ENCODE measurements at places on chromosomes 5 and 9.

DNA sequence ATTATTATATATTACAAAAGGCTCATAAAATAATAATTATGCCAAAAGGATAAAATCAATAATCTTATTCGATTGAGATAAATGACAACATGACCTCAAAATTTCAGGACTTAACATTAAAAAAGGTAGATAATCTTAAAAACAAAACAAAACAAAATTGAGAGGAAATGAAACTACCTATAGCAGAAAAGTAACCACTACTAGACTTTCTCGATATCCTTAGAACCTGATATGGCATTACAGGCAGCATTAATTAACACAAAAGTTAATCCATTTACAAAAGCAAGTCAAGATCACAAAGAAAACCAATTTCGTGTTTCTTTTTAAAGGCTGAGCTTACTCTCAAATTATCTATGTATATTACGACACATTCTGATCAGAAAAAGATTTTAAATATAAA, 29.9 kb downstream of the TMEM161B start:
- no peak for DNase-seq

GRCh38 chr9:110777196-110777875, 108.7 kb downstream of the MUSK start:
- no peak for DNase-seq

DNA sequence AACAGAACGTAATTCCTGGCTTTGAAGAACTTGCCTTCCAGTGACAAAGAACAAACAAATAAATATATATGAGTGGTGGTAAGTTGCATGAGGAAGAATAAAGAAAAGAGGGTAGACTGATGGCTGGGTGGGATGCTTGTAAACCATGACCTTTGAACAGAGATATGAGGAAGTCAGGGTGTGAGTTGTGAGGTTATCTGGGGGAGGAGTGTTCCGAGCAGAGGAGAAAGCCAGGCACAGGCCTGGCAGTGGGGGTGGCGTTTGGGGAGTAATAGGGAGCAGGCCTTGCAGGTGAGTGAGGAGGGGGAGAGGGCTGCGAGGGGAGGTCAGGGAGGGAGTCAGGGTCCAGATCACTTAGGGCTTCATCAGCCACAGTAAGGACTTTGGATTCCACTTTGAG, 213.4 kb downstream of the PTTG1 start:
- DNase-seq: no peak

DNA sequence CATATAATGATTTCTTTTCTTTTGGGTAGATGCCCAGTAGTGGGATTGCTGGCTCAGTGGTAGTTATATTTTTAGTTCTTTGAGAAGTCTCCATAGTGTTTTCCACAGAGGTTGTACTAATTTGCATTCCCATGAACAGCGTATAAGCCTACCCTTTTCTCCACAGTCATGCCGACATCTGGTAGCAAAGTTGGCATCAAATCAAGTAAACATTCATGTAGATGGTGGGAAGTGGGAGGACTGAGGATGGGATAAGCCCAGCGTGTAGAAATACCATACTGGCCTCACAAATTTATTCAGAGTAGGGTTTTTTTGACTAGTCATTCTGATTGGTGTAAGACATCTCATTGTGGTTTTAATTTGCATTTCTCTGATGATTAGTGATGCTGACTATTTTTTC, 115.4 kb downstream of the EGFLAM start:
- no peak for DNase-seq

- no peak for DNase-seq
Measured at GRCh38 chr5:71537687-71538086, 49.5 kb upstream of the MCCC2 start.

- no peak for DNase-seq
Measured at GRCh38 chr5:111511174-111511830, 1.0 kb downstream of the STARD4 start.

DNA sequence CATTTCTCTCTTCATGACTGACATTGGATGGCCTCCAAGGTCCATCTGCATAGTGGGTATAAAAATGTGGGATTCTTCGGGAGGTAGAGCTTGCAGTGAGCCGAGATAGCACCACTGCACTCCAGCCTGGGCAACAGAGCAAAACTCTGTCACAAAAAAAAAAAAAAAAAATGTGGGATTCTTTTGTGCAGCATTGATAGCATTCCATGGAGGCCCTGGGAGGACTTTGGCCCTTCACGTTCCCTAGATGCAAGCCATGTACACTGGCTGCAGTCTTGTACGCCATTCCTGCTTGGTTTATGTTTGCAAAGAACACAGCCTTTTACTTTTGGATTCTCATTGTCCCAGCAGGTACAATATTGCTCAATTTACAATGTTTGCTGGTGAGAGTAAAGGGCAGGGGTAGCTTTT, 157.8 kb downstream of the SLCO4C1 start:
- DNase-seq: no peak

DNA sequence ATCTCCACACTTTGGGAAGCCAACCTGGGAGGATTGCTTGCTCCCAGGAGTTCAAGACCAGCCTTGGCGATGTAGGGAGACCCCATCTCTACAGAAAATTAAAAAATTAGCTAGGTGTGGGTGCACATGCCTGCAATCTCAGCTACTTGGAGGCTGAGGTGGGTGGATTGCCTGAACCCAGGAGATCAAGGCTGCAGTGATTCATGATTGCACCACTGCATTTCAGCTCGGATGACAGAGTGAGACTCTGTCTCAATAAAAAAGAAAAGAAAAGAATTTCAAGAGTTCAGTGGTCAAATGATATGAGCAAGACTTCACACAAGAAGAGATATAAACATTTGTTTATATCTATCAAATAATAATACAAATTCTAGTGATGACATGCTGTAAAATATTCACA, 23.0 kb upstream of the MTAP start:
- DNase-seq: no peak

GRCh38 chr9:86353655-86354010, 577 bp downstream of the TUT7 start:
- DNase-seq: no peak

DNA sequence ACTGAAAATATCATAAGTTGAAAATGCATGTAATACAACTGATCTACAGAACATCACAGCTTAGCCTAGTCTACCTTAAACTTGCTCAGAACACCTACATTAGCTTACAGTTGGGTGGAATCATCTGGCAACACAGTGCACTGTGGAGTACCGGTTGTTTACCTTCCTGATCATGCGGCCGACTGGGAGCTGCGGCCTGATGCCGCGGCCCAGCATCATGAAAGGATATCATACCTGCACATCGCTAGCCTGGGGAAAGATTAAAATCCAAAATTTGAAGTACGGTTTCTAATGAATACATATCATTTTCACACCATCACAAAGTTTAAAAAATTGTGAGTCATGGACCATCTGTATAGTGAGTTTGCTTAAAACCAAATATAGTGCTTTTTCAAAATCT, 1.8 kb downstream of the HACD4 start:
- no peak for DNase-seq

GRCh38 chr5:168434746-168435321, 51.4 kb upstream of the RARS1 start:
- DNase-seq: no peak

DNA sequence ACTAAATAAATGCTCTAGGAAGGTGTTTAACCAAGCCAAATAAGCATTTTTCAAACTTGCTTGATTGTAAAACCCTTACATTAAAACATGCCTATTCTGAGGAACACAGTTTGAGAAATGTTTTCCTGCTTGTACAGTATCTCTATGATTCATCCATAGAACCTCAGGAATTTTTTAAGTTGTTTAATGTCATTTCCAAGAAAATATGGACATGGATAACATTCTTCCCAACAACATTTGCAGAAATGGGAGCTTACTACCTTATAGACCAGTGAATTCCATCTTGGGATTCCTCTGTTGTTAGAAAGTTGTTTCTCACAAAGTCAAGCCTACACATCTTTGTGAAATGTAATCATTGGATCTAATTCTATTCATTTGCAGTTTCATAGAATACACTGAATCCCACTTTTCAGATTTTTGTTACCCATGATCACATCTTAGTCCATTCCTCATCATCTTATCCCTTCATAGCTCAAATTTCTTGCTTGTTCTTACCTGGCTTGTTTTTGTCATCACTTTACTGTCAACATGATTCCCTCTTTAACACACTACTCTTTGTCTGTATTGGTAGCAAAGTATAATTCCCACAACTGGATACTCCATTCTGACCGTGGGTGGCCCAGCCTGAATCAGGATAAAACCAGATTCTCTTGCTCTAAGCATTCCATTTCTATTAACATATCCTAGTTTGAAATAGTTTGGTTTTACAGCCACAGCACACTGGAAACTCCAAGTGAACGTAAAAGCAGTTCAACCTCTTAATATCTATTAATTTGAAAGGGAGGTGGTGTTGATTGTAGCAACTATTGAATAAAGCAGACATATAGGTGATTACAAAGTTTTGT, 49.4 kb upstream of the PAPPA start:
- DNase-seq: no peak

GRCh38 chr9:12274577-12274976, 418.6 kb upstream of the TYRP1 start:
- no peak for DNase-seq

DNA sequence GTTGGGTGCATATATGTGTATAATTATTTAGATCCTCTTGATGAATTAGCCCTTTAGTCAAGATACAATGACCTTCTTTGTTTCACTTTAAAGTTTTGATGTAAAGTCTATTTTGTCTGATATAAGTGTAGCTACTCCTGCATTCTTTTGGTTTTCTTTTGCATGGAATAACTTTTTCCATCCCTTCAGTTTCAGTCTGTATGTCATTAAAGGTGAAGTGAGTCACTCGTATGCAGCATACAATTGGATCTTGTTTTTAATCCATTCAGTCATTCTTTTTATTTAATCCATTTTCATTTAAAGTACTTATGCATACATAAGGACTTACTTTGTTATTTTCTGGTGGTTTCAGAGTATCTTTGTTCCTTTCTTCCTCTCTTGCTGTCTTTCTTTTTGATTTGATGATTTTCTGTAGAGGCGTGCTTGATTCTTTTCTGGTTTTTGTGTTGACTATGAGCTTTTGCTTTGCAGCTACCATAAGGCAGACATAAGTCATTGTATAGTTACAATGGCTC, 36.3 kb upstream of the FAM120A start:
- no peak for DNase-seq

DNA sequence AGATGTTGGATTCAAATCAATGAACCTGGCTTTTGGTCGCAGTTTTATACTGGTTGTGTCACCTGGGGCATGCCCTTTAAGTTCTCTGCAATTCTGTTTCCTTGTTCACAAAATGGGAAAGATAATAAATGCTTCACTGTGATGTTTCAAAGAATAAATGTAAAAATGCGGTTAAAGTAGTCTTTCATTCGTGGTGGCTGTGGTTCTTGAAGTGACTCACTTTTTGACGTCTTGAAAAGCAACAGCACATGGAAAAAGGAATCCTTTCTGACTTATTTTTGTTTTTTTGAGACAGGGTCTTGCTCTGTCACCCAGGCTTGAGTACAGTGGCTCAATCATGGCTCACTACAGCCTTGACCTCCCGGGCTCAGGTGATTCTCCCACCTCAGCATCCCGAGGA, 88.4 kb upstream of the SLIT3 start:
- DNase-seq: no peak

DNA sequence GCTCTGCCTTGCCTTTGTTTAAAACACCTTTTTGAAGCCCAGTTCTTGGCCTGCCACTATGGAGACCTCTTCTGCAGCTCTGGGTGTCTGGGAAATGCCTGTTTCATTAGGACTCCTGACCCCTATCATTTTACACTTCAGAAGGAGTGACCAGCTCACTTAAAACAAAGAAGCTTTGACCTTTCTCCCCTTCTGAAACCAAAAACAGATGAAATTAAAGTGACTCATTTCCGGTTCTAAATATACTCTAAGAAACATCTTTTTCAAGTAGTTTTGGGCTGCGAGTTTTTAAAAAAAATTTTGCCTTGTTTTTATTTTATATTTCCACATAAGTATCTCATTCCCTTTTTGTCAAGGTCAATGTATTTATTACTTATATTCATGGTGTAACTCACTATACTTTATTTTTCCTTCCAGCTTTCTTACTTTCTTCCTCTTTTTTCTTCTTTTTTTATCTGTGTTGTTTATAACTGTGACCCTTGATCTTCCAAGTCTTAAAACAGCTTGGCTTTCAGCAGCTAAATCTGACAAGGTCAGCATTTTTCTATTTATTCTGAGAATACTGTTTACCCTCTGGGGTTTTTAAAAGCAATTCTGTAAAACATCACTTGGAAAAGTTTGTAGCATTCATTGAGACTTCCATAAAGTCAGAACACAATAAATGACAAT, 672.9 kb downstream of the NR2F1-AS1 start:
- no peak for DNase-seq

- DNase-seq: no peak
Measured at GRCh38 chr9:126475933-126476555, 137.7 kb upstream of the LMX1B start.

DNA sequence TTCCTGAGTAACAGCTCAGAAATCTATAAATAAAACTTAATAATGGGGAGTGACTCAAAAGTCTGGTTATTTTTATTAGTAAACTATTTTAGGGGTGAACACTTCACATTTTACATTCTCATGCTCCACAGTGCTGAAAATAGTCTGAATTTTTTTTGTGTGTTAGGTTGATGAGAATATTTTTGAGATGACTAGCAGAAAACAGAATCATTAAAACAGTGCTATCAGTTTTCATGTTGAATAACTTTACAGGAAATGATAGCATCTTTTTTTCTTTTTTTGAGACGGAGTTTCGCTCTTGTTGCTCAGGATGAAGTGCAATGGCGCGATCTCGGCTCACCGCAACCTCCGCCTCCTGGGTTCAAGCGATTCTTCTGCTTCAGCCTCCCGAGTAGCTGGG, 60.3 kb downstream of the TMC1 start:
- DNase-seq: no peak

DNA sequence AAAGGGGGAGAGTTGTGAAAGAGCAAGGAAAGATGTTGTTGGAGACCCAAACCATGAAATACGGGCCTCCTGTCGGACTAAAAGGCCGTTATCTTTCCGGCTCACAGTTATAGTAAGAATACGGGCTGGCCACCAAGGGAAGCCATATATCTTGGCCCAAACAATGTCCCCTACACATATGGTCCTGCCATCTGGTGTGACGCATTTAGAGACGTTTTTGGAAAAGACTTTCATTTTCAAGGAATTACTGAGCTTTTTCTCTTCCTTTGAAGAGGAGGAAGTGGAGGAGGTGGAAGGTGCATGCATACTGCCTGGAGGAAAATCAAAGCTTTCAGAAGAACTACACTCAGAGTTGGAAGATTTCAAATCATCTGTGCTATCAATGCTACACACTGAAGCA, 26.7 kb downstream of the PWWP2A start:
- DNase-seq: no peak

GRCh38 chr9:127781806-127782205, 3.3 kb upstream of the SH2D3C start:
- DNase-seq: no peak

Data from esophagus squamous epithelium (tissue), 5 donors.